ENCODE measurements at places on chromosomes 1 and 21. TPM values are rescaled to one million over a fixed set of nuclear protein-coding genes. Genes with fewer than 3 reads are reported as not detected.

The S100A9 gene
- total RNA-seq, result not detected

The DDAH1 gene
- total RNA-seq, result not detected

The SCCPDH gene
- 15.2 TPM for total RNA-seq

The KCNC4 gene
- total RNA-seq, result 4.8 TPM

The TDRD5 gene
- total RNA-seq, result not detected

The POLR3GL gene
- 29.1 TPM for total RNA-seq

The SELL gene
- 85.1 TPM for total RNA-seq

The OPTC gene
- not detected for total RNA-seq

The USP16 gene
- total RNA-seq, result 26.7 TPM
